ENCODE measurements at places on chromosomes 2 and 18.

DNA sequence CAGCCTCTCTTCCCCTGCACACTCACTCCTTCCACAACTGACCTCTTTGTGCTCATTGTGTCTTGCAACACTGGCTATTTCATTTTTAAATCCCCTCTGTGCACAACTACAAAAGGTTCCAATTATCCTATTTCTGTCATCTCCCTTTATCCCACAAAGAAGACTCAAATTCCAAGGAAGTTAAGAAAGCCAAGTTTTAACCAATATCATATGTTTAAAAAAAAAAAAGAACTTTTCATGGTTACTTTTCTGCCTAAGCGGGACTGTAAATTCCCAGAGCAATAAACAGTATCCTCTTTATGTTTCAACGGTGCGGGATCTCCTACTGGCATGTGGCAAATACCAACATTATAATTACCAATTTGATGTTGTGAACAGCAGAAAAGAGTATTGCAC is 83.8 kb downstream of the DOCK10 start:
- peak; percentile 73 for DNase-seq

DNA sequence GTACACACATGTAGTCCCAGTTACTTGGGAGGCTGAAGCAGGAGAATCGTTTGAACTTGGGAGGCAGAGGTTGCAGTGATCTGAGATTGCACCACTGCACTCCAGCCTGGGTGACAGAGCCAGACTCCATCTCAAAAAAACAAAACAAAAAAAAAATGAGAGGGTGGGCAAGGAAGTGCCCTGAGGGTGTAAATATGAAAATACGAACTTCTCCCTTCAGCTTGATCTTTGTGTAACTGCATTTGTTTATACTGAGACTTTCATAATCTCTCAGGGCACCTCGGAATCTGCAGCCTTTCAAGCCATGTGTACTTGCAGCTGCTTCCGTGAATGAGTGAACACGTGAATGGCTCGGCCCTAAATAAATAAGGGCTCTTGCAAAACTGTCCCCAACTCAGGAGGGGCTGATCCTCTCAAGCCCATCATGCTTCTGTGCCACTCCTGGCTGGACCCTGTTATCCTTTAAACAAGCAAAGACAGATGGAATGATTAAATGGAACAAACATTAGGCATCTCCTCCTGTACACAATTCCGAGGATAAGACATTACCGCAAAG is 96.8 kb downstream of the BOD1L2 start:
- no peak for DNase-seq

- DNase-seq, result no peak
These were observed 996.2 kb upstream of the FANCL start for GRCh38 chr2:59237311-59237710.

GRCh38 chr18:35019933-35020332 is 21.3 kb upstream of the MAPRE2 start:
- DNase-seq, result no peak

DNA sequence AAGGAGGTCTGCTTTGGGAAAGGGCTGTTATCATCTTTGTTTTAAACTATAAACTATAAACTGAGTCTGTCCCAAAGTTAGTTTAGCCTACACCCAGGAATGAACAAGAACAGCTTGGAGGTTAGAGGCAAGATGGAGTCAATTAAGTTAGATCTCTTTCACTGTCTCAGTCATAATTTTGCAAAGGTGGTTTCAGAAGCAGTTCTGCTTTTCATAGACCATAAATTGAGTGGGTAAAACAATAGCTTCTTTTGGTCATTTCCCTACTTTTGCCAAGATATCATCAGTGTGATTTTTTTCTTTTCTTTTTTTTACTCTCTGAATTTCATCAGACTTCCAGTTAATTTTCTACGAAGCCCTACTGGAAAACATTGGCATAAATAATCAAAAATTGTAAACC is 117.0 kb downstream of the AP1S3 start:
- no peak for DNase-seq

DNA sequence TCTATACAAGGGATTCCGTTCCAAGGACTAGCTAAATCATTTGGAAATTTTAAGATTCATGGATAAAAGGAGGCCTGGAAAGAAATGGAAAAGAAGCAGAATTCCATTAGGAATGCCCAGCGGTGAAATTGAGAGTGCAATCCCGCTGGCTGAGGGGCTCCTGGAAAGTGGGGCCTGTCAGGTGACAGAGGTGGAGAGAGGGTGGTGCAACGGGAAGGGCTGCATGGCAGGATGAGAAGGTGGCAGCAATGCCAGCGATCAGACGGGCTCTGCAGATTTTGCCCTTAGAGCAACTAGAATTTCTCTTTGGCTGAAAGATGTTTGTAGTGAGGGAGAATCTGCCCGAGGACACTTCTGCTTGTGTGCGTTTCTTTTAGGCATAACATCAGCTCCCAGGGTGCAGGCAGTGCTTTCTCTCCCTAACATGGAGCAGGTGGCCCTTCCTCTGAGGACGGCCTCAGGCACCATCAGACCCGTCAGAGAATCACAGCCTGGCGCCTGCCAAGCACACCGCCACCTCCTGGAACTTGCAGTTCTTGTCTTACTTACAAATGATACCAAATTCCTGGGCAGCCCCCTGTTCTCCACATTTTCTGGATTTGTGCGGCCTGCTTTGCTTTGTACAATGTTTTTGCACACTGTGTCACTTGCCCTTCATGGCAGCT is 261.6 kb downstream of the NDUFA10 start:
- no peak for DNase-seq

DNA sequence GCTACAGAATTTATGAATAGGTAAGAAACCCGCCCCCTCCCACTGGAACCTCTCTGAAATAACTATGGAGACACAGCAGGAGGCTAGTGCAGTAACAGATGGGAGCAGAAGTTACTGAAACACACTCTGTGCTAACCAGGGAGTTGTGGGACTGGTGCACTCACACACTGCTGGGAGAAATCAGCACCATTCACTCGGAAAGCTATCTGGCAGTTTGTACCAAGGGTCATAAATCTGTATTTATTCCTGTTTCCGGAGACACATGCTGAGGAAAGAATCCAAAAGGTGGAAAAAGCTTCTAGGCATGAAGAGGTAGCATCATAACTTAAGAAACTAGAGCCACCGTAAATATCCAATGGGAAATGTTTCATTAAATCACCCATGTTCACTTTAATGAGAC is 39.9 kb downstream of the TGFA start:
- DNase-seq, result no peak

GRCh38 chr2:42169874-42170521 is 845 bp downstream of the EML4 start:
- no peak for DNase-seq

DNA sequence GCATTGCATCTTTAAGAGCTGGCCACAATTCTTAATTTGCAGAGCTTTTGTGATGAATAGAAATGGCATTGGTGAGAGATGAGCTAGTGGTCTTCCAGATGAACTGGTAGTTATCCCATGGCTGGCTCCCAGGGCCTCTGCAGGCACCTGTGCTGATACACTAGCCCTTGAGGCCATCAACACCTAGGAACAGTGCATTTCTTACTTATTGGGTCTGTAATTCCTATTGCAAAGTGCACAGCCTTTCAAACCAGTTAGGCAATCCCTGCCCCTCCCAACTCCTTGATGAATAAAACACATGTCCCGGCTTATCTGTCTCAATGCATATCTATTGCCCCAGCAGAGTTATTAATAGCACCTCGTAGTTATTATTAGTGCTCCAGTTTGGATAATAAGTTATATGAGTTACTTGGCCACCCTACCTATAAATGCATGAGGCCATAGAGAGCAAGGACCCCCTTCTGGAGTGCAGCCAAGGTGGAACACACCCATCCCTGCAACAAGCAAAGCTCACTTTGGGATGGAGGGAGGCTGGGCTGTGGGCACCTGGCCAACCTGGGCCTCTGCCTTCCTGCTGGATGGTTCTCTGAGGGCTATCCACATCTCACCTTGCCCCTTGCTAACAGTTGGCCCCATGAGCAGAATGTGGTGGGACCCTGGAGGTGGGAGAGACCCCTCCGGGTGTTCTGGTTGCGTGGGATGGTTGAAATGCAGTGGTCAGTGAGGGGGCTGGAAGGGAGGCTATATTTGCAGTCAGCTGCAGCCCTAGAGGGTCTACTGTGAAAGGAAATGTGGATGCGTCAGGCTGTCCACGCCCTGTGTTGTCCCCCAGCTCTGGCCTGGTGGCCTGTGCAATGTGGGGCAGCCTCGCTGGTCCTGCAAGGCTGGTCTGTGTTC is 455.9 kb upstream of the HS6ST1 start:
- DNase-seq, result no peak

- no peak for DNase-seq
These were observed 126.2 kb downstream of the PLB1 start for GRCh38 chr2:28622101-28622499.

DNA sequence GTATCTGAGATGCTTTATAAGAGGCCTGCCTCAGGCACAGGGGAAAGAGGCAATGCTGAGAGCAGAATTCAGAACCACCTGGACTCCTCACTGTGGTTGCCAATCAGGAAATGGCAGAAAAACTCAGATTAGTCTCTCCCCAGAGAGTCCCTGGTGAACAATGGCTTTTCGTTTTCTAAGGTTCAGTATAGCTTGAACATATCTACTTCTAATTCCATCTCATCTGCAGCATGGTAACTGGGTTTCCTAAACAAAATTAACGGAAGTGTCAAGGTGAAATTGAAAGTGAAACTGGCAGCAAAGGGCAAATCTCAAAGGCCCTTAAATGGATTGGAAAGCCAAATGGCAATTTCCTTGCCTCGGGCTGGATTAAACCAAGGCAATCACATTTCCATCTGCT is 480.2 kb upstream of the ACVR2A start:
- no peak for DNase-seq

GRCh38 chr2:166573391-166573790 is 79.3 kb upstream of the SCN7A start:
- no peak for DNase-seq

- no peak for DNase-seq
These were observed 96.8 kb downstream of the UXS1 start for GRCh38 chr2:106097038-106098000.

GRCh38 chr18:56001576-56001975 is 413.6 kb upstream of the TCF4 start:
- no peak for DNase-seq

DNA sequence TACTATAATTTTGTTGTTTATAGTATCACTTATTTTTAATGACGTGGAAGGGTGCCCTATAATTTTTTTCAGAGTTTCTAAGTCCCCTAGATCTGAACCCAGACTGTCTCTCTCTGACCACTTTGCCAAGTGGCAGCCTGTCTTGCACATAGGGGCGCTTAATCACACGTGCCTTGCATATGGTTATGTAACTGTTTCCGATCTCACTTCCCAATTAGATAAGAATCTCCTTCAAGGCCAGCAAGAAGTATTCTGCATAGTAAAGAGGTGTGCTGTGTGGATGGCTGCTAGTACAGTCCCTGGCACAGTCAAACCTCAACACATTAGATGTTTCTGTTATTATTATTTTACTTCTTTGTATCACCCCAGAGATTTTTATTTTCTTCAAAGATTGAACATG is 197.8 kb upstream of the SIX2 start:
- no peak for DNase-seq

DNA sequence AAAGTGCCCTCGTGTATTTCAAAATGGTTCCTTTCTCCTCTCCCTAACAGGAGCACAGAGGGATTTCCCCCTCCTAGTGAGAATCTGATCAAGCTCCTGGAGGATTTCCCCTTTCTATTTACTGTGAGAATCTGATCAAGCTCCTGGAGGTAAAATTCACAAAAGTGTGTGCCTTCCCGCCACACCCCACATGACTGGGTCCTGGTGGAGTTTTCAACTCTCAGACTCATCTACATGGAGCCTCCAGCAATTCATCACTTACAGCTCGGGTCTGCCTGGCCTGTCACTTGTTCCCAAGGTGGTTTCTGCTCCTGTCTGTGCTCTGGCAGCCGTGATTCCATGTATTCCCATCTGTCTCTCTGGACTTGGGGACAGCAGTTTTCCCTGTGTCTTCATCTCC is 590.7 kb downstream of the FBXO15 start:
- DNase-seq, result no peak

DNA sequence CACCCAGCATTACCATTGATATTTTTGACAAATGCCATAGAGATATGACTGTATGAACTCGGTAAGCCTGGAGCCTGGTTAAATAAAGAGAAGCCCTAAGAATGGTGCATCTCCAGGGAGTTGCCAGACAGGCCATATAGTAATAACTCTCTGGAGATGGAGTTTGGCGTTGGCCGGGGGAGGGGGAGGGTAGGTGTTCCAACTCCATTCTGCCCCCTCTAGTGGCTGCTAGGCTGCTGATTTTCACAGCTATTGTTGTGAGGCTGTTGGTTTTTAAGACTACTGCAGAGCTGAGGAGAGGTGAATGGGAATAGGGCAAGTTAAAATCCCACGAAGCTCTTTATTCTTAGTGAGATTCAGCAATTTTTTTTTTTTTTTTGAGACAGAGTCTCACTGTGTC is 99.9 kb downstream of the GALNT14 start:
- no peak for DNase-seq

DNA sequence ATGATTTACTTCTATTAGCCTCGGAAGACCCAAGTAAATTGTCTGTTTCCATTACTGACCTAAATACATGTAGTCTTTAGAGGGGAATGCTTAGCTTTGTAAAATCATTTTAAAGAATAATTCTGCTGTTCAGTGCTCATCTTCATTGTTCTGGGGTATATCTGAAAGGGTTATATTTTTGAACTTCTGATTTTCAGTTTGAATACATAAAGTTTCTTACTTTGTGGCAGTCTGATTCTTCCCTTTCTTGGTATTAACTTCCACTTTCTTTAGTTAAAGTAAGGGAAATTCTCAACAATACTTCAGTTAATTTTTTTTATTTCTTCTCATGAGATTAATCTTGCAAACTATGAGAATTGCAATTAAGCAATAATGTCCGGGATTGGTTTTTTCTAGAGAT is 148.4 kb downstream of the DOCK10 start:
- DNase-seq, result no peak

DNA sequence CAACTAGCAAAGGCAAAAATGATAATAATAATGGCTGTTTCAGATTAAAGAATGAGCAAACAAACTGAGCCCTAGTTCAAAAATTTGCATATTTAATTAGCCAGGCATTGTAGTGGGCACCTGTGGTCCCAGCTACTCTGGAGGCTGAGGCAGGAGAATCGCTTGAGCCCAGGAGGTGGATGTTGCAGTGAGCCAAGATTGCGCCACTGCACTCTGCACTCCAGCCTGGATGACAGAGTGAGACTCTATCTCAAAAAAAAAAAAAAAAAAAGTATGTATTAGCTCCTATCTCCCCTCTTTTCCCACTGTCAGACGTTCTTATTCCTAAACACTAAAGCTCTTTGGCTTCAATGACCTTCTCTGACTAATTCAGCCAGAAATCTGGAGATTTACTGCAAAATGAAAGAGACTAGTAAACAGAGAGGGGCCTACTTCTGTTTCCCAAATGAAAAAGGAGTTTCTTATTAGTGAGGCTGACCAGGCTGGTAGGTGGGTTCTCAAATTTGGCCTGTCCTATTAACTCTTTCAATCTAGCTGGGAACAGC is 3.9 kb upstream of the SRBD1 start:
- no peak for DNase-seq
